ENCODE measurements at places on chromosomes 1 and 21. TPM values are rescaled to one million over a fixed set of nuclear protein-coding genes. Genes with fewer than 3 reads are reported as not detected.

ADGRL2 gene
- total RNA-seq, result 164 TPM

S100A7 gene
- total RNA-seq, result not detected

AIM2 gene
- 9.9 TPM for total RNA-seq

TXNIP gene
- 93.9 TPM for total RNA-seq

AADACL3 gene
- total RNA-seq, result not detected

ADPRS gene
- 18.5 TPM for total RNA-seq

CNIH3 gene
- total RNA-seq, result 21.5 TPM

SPATA1 gene
- total RNA-seq, result 1.4 TPM

CNN3 gene
- 204 TPM for total RNA-seq

PDE4B gene
- 153 TPM for total RNA-seq

ZNF124 gene
- 176 TPM for total RNA-seq

PLA2G5 gene
- 1.8 TPM for total RNA-seq

MYOM3 gene
- total RNA-seq, result 0.23 TPM

ZNF593OS gene
- not detected for total RNA-seq

ESRRG gene
- total RNA-seq, result 41.3 TPM

ZNF695 gene
- total RNA-seq, result 6.0 TPM

GPR3 gene
- 0.69 TPM for total RNA-seq

FOXD2 gene
- 0.46 TPM for total RNA-seq

LINGO4 gene
- 0.23 TPM for total RNA-seq

MEX3A gene
- 33.4 TPM for total RNA-seq

OR2L2 gene
- total RNA-seq, result 0.92 TPM

TMEM240 gene
- 14.5 TPM for total RNA-seq

NTNG1 gene
- total RNA-seq, result 129 TPM

OR10Z1 gene
- not detected for total RNA-seq

HES3 gene
- total RNA-seq, result not detected

SIPA1L2 gene
- total RNA-seq, result 60.2 TPM

ASTN1 gene
- total RNA-seq, result 109 TPM

ANKRD45 gene
- 20.3 TPM for total RNA-seq

ATAD3B gene
- total RNA-seq, result 9.9 TPM

GCSAML gene
- total RNA-seq, result 0.69 TPM

BCAR3 gene
- 5.5 TPM for total RNA-seq

OR2AK2 gene
- 2.1 TPM for total RNA-seq

NFIA gene
- total RNA-seq, result 36.9 TPM

ARHGAP30 gene
- 1.6 TPM for total RNA-seq

C1orf115 gene
- 9.7 TPM for total RNA-seq

PARS2 gene
- total RNA-seq, result 4.2 TPM

FYB2 gene
- total RNA-seq, result 3.9 TPM

PAFAH2 gene
- total RNA-seq, result 6.0 TPM

HUNK gene
- total RNA-seq, result 8.1 TPM

FMN2 gene
- total RNA-seq, result 46.8 TPM

TBCE gene
- total RNA-seq, result 36.0 TPM

PAX7 gene
- total RNA-seq, result 0.92 TPM

ST6GALNAC3 gene
- total RNA-seq, result 16.4 TPM

GNAT2 gene
- not detected for total RNA-seq

GABRD gene
- total RNA-seq, result 1.2 TPM

E2F2 gene
- 3.0 TPM for total RNA-seq

OR2T35 gene
- total RNA-seq, result not detected
